ENCODE measurements at places on chromosomes 5 and 9.

- DNase-seq: no peak
Observed at GRCh38 chr5:128038643-128039042, 44.9 kb upstream of the SLC12A2 start.

GRCh38 chr5:103840600-103840999 lies 278.0 kb upstream of the NUDT12 start:
- no peak for DNase-seq

GRCh38 chr5:14416621-14417275 lies 164.8 kb upstream of the OTULINL start:
- no peak for DNase-seq

- no peak for DNase-seq
Observed at GRCh38 chr9:77176686-77177142, 620 bp upstream of the VPS13A start.

GRCh38 chr9:133202688-133203453 lies 6.2 kb downstream of the OBP2B start:
- no peak for DNase-seq

DNA sequence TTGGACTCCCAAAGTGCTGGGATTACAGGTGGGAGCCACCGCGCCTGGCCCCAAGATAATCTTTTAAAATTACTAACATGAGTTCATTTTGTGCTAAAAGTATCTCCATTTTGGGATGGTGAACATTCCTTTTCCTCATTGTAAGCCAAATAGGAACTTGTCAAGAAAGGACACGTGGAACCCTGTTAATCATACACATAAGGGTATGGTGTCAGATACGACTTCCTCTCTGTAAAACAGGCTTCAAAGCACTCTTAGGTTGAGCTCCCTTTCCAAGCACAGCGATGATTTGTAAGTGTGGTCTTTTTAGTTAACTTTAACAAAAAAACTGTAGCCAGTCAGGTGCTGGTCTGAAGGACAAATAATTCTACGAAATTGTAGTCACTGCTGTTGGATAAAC lies 132.7 kb downstream of the UNC13B start:
- no peak for DNase-seq

- no peak for DNase-seq
Observed at GRCh38 chr5:59528202-59528862, 365.2 kb downstream of the PDE4D start.

DNA sequence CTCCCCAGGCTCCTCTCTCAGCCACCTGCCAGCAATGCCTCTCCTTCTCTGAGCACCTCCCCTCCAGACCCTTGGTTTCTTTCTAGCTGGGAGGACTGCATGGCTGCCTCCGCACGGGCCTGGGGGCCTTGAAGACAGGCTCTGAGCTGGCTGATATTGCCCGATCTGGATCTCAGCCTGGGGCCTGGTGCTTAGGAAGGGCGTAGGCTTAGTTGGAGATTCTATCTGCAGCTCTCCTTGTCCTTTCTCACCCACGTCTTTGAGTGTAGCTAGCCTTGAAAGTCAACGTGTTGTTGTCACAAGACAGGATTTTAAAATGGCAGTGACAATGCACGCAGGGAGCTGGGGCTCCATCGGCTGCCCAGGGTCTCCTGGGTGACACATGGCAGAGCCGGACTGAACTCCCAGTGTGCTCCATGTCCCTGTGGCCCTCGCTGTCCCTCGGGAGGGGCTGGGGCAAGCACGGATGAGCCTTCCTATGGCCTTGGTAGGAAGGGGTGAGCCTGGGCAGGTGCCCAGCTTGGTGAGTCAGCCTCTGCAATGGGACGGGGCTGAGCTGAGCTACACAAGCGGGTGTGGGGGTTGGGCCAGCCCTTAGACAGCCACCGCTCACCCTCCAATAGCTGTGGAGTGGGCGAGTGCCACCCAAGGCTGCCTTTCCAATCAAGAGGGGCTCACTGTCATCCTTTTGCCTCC lies 9.4 kb downstream of the ADAMTSL2 start:
- no peak for DNase-seq

DNA sequence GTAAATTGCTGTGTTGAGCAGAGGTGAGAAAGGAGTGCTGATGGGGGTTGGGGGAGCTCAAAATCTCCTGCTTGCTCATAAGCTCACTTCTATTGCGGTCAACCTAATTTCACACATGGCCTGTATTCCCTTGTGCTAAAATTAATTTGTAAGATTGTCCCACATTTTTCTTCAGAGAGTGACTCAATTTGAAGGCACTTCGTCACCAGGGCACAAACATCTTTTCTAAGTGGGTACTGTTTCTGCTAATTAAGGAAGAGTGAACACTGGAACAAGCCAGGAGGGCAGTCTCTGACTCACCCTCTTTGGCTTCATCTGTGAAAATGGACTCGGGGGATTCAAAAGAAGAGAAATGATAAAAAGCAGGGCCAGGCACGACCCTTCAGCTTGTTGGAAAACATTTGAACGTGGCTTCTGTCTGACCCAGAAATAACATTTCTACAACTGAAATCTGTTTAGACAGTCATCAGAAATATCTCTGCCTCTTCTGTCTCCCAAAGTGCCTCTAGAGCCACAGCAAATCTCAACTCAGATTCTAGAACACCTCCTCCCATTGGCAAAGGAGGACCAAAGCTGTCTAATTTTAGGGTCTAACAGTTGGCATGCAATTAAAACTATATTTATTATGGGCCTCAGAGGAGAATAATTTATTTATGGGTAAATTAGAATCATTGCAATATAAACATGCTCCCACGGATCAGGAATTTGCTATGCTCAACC lies 49.8 kb downstream of the FEM1C start:
- DNase-seq: no peak

GRCh38 chr5:127389601-127390000 lies 99.0 kb downstream of the MEGF10 start:
- DNase-seq: no peak

- no peak for DNase-seq
Observed at GRCh38 chr9:130536701-130537107, 42.7 kb upstream of the FUBP3 start.

DNA sequence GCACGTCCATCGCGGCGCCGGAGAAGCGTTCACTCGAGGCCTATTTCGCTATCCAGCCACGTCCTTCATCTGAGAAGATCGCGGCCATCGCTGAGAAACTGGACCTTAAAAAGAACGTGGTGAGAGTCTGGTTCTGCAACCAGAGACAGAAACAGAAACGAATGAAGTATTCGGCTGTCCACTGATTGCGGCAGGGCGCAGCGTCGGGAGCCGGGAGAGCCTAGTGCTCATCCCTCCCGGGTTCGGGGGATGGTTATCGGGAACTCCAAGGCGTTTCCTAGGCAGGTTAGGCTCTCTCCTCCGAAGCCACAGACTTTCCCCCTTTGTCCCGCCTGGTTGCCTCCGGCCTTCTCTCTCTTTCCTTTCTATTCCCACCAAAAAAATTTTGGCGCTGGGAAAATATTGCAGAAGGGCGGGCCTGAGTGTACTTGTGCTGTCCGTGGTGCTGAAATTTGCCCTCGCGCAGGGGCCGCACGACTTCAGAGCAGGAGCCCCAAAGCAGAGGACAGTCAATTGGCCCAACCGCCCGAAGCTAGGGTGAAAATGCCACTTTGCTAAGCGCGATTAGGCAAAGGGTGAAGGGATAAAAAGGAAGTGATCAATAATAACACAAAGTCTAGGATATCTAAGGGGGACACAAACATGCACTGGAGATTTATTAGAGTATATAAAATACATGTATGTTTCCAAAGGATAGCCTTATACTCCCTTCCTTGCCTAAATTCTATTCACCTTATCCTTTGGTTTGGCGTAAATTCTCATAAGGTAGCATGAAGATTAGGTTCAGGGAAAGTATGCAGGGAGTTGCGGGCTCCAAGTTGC lies 1.8 kb downstream of the POU4F3 start:
- no peak for DNase-seq

DNA sequence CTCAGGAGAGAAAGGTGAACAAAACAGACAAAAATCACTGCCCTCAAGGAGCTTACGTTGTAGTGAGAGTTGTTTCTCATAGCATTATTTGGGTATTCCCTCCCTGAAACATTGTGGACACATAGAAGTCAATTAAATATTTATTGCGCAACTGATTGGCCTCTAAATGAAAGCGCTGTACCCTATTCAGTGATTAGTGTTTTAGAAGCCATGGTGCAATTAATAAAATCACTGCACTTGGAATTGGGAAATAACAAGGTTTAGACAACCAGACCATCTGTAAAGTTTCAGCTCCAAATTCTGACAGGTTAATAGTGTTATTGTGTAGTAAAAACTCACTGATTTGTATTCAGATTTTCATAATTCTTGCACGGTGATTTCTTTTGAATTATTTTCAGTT lies 35.9 kb downstream of the TNPO1 start:
- DNase-seq: no peak

DNA sequence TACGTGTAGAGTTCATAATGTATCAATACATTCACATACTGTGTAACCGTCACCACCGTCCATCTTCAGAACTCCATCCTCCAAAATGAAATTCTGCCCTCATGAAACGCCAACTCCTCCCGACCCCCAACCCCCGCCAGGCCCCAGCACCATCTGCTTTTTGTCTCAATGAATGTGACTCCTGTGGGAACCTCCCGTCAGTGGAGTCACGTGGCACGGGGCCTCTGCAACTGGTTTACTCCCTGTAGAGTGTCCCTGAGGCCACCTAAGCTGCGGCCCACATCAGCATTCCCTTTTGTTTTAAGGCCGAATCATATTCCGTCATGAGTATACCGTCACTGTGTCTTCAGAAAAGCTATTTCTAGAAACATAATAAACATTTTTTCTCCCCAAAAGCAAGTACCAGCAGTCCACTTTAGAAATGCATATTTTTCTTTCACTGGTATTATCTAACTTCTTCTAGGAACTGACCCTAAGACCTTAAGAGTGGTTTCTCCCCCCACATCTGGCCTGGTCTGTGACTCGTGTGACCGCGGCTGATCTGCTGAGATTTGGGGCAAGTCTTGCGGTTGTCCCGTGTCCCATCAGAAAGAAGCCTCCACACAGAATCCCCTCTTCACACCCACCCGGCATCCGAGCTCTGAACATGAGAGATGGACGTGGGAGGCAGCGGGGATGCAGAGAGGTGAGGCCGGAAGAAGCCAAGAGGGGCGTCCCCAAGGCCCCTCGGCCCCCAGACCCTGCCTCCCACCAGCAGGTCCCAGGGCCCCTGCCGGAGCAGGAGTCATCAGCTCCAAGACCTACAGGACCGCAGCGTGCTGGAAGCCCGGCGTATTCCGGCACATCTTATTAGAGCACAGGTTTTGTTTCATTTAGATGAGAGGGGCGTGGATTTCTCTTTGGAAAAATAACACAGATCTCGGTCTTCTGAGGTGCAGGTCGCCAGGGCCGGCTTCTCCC lies 38.3 kb downstream of the SLC6A3 start:
- DNase-seq: no peak

- DNase-seq: no peak
Observed at GRCh38 chr5:39631958-39632357, 207.2 kb upstream of the DAB2 start.

GRCh38 chr9:83933790-83934189 lies 12.6 kb upstream of the KIF27 start:
- DNase-seq: no peak

DNA sequence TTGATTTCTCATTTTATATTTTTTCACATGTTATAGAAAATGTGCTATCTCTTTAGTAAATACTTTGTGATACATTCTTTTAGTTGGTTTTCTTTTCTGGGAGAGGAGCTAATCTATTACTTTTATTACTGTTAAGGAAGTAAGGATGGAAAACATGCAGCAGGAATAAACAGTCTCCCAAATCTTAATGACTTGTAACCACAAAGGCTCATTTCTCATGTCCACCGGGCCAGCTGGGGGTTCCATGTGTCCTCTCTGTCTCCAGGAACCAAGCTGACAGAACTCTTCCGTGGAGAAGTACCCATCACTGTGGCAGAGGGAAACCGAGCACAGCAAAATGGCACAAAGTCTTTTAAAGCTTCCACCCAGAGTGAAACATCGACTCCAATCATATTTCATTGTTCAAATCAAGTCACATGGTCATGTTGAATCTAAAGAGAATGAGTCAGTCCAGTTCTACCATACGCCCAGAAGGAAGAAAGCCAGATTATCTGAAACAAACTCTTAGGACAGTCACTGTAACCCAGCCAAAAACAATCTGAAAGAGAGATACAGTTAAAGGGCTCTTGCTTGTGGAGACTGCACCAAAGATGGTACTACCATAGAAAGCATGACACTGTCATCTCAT lies 97.1 kb upstream of the CDH6 start:
- DNase-seq: no peak

DNA sequence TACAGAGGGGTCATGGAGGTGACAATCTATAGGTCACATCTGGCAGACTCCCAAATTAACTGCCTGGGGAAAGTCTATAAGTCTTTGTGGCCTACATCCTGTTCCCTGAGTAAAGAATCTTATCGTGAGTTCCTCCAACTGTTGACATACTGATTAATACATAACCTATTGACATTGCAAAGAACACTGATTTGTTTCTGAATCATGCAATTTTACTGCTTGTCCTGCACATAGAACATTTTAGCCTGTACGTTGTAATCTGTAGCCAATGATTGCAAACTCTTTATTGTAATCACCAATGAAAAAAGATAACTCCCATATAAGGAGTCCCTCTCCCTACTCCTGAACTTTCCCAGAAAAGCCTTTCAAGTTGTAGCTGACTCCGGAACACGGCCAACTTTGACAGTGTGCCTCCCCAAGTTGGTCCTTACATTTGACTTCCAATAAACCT lies 18.8 kb upstream of the OR2K2 start:
- no peak for DNase-seq

GRCh38 chr5:68216245-68217046 lies 890 bp downstream of the PIK3R1 start:
- peak; percentile 29 for DNase-seq

- no peak for DNase-seq
Observed at GRCh38 chr5:164020116-164020515, 514.7 kb downstream of the MAT2B start.

DNA sequence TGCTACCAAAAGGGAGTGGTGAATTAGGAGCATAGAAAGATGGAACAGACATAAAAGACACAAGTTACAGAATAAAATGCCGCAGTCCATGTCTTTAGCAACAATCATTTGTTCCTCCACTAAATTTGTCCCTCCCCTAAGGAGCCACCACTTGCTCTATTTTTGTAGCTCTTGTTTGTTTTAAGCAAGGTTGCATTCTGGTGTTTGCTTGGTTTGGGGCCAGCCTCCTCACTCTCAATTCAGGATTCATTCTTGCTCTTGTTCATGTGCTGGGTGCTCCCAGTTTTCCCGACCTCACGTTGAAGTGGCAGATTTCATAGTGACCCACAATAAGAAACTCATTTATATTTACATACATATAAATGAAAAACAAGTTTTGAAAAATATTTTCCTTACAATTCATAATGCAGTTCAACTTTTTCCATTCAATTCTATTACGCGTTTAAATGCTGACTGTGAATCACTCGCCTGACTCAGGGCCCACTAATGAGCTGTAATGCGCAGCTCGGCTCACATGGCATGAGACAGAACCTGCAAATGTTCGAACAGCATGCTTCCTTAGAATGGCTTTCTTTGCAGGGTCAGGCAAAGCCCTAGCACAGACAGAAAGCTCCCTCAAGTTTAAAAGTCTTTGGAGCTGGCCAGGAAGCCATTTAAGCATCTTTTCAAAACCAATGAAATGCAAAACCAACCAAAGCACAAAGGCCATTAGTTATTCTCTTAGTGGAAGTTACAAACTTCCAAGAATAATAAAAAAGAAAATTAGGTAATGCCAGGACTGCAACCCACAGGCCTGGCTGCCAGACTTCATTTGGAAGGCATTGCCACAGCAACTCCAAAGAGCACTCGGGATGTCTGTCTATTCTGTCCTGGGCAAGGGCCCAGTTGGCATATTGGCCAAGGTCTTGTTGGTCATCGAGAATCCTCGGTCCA lies 41.7 kb downstream of the RETREG1 start:
- no peak for DNase-seq

GRCh38 chr9:115328677-115329076 lies 210.7 kb upstream of the TNC start:
- DNase-seq: no peak
